ENCODE measurements at places on chromosomes 2 and 18.

GRCh38 chr2:80068038-80068731 is 236.4 kb downstream of the LRRTM1 start:
- no peak for DNase-seq

GRCh38 chr2:60992985-60993392 is 24.5 kb upstream of the PEX13 start:
- peak; percentile 60 for DNase-seq

- DNase-seq = no peak
These were observed 506.7 kb downstream of the ARHGAP15 start for GRCh38 chr2:143635936-143636335.

GRCh38 chr2:56217106-56217505 is 33.3 kb downstream of the CCDC85A start:
- no peak for DNase-seq

DNA sequence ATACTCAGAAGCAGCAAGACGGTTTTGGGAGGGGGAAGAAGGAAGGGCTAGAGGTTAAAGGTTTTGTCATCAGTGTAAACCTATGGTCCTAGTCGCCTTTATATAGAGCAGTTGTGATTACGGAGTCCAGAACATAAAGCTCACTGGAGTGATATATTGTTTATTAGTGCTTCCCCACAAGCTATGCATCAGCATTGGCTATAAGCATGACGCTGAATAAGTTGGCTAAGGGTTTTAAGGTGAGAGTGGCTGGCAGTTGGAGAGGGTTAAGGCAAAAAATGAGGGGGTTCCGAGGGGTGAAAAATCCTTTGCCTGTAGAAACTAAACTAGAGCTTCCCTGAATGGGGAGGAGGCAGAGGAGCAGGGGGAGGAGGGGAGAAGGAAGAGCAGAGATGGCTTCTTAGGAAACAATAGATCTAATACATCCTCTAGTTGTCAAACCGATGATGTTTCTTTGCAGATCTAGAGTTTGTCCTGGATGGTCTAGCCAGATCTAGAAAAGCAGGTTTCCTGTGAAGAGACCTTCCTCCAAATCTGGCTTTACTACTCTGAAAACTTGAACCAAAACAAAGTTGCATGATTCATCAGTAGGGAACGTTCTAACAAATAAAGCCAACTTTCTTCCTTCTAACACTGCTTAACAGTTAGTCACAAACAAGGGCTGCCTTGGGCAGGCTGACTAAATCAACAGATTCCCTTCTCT is 2.5 kb downstream of the KLF7 start:
- peak; percentile 9 for DNase-seq

GRCh38 chr2:181420259-181421130 is 36.7 kb upstream of the ITGA4 start:
- no peak for DNase-seq

- no peak for DNase-seq
These were observed 239.4 kb upstream of the SPRED2 start for GRCh38 chr2:65671670-65672242.

DNA sequence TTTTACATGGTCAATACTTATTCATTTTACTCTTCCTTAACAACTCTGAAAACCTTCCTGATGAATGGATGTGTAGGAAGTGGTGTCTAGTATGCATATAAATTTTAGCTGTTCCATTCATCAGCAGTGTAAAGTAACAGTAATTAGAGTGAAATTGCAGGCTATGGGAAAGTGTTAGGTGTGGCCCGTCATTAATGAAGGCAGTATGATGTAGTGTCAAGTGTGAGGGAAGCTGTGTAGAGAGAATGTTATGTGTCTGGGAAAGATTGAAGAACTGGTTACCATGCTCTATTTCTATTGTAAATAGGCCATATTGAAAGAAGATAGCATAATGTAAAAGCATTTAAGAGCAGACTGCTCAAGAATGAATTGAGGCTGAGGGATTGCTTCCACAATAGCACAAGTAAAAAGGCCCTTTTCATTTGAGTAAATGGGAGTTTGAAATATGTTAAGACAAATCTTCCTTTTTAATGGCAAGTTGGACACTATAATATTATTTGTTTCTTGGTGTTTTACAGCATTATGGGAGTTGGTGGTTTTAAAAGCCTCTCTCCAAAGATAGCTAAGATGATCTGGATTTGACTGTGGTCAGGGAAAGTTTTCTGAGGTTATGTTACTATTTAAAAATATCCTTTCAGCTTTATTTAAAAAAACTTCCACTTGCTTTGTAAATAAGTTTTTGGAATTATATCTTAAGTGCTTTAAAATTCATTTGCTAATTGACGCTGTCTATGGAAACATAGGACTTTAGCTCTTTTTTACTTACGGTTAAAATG is 401.0 kb upstream of the ZEB2 start:
- DNase-seq = no peak

- no peak for DNase-seq
These were observed 204.2 kb downstream of the TMEM247 start for GRCh38 chr2:46683541-46683940.

GRCh38 chr2:1744151-1744445 is 217 bp downstream of the PXDN start:
- no peak for DNase-seq

DNA sequence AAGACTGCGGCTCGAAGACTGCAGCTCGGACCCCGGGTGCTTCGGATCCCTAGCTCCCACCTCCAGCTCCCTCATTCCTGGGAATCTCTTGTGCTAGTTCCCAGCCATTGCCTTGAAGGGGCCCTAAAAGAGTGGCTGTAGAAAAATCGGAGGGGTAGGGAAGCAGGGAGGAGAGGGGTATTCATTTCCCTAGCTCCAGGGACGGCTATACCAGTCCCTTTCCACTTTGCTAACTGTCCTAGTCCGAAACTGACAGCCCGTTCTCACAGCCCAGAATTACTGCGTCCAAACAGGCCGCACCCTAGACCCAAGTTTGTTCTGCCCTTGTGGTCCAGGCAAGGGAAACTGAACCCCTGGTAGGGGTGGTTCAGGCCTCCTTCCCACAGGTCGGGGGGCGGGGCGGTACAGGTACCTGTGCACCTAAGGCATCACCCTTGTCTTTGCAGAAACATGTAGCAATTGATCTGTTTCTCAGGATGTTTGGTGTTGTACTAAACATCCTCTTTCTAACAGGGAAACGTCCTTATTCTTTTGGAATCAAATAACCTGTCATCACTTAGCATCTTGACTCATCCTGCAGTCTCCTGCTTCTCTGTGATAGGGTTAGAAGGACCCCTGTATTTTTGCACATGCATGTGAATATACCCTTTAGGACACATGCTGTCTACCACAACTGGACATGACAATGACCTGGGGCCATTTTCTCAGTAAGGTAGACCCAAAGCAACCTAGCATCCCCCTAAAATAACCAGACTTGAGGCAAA is 4.0 kb downstream of the EMX1 start:
- no peak for DNase-seq

DNA sequence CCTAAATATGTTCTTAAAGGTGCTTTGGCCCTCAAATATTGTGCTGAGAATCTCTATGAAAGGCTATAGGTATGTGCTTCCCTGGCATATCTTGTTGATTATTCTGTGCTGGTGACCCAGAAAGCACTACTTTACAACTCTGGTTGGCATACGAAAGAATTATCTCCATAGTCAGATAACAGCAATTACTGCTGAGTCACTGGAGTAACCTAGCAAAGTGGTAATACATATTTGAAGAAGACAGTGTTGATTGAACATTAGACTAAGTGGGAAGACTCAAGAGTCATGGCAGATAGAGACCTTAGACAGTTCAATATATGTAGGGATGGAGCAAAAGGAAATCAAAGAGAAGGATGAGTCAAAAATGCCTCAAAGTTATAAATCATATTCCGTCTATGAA is 1978.5 kb upstream of the LRRTM1 start:
- no peak for DNase-seq

DNA sequence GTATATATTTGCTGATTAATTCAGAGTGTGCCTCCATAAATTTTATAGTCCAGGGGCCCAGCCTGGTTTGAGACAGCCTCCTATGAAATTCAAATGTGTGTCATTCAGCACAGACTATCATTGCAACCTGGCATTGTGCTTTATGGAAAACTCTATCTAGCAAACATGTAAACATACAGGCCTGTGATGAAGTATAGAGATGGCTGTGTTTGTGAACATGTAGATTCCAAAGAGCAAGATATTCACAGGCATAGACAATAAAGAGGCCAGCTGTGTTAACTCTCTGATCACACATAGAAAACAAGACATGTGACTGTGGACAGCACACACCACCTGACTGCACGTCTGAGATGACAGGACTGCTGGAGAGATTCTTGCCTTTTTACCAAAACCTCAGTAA is 297.9 kb downstream of the EN1 start:
- no peak for DNase-seq

DNA sequence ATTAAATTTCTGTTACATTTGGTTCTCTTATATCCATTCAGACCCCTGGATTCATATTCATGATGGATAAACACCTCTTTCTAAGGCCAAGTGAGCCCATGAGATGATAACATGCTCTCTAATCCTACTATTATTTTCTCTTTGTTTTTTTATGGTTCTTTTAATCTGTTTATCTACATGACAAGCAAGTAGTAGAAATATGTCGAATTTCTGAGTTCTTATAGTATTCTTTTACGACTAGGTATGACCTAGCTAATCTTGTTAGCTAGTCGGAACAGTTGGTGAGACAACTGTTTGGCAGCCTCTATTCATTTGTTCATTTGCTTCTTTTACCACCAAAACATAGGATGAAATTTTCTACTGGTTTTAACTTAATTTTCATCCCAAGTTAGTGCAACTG is 98.1 kb upstream of the SCG2 start:
- no peak for DNase-seq

DNA sequence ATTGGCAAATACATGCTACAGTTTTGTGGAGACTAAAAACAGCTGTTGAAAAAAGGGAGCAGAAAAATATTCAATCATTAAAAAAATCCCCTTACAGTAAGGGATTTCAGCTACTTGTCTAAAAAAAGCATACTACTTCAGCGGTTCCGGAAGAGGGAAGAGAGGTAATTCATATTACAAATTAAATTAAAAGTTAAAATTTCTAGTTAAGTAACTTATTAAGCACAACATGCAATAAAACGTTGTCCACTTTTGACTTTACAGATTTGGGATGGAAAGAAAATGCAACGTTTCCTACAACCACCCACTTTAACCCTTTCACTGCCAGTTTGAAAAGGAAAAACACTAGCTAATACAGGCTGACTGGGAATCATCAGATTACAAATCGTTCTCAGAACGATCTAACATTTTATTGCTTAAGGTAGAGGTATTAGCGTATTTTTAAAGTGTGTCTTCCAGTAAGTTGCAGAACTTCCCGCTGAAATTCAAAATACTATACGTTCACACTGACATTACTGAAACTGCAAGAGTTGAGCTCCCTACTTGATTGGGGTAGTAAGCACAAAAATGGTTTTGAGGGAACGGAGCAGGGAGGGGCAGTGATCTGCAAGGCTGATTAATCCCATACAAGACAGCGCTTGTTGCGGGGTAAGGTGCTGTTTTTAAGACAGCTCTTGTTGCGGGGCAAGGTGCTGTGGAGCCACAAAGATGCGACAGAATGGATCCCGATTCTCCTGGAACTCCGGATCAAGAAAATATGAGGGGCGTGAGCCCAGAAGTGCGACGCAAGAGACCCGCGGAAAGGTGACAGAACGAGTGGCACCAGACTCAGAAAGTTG is 743 bp downstream of the HADHA start:
- peak; percentile 83 for DNase-seq

GRCh38 chr2:50875561-50875960 is 156.4 kb downstream of the NRXN1 start:
- no peak for DNase-seq

Measured in OCI-M1 (cell line).